PC-9 (cell line): ENCODE measurements at places on chromosomes 3 and 15.

DNA sequence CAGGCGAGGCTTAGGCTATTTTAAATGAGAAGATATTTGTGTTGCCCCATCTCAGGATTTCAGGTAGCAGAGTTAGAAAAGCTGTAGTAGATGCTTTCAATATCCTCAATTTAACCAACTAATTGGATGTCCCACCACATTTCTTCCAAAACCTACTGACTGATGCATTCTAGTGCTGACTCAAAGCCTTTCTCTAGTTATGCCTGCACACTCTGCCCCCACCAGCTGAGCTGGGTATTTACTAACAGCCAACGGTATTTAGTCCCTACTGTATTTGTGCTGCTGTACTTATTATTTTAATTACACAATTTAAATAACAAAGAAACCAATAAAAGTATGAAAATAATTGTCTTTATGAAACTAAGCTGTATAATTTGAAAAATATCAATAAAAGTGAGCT, 139.5 kb downstream of the OSBPL10 start:
- no peak for DNase-seq

DNA sequence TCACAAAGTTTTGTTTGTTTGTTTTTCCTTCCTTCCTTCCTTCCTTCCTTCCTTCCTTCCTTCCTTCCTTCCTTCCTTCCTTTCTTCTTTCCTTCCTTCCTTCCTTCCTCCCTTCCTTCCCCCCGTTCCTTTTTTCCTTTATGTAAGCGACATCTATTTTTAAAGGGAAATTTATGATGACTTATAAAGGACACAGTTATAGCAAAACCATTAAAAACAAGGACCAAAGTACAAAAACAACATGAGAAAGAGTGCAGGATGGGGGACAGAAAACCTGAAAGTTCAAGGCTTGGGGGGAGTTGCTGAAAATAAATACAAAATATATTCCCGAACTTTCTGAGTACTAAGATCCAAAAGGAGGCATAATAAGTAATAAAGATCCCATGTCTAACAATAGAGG, 1.8 kb downstream of the ADGRG7 start:
- DNase-seq, result no peak

DNA sequence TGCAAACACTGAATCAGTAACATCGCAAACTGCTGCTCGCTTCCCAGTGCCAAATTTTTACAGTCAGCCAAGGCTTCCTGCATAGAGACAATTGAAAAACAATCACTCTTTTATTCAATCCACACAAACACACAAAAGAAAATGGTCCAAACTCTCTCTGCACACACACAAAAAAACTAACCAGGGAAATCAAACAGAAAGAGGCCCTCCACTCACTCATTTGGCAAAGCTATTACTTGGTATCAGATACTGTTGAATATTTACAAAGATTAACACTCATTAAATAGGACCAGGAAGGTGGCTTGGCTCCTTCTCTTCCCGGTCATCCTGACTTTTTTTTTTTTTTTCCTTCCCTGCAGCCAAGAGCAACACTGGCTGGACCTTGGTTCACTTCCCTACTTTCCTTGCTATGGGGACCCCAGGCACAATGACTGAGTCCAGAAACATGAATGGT, 62.4 kb upstream of the SPATA12 start:
- no peak for DNase-seq

DNA sequence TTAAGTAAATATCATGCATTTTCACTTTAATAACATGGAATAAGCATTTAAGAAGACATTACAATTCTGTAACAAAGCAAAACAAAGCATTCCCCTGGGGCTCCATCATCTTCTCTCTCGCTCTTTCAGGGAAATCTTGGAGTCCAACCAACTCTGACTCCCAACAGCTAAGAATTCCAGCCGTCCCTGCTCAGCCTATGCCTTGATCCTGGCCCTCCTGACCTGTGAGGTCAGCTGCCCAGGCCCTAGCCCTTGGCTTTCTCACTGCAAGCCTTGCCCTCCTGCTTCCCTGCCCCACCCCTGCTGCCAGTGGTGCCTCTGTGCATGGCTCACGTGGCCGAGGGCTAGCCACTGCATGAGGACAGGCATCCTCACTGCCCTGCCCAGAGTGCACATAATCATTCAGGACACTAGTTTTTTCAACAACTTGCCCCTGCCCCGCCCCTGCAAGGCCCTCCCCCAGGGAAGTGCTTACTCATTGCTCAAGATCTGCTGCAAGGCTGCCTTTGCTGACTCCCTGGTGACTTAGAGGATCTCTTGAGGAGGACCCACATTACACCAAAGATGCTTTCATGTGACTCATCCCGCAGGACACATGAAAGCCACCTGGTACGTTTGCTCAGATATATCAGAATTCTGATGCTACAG, 37.6 kb downstream of the MTMR10 start:
- DNase-seq, result peak; percentile 51

- DNase-seq, result no peak
Observed at GRCh38 chr3:159887168-159887567, 101.5 kb upstream of the IL12A start.

DNA sequence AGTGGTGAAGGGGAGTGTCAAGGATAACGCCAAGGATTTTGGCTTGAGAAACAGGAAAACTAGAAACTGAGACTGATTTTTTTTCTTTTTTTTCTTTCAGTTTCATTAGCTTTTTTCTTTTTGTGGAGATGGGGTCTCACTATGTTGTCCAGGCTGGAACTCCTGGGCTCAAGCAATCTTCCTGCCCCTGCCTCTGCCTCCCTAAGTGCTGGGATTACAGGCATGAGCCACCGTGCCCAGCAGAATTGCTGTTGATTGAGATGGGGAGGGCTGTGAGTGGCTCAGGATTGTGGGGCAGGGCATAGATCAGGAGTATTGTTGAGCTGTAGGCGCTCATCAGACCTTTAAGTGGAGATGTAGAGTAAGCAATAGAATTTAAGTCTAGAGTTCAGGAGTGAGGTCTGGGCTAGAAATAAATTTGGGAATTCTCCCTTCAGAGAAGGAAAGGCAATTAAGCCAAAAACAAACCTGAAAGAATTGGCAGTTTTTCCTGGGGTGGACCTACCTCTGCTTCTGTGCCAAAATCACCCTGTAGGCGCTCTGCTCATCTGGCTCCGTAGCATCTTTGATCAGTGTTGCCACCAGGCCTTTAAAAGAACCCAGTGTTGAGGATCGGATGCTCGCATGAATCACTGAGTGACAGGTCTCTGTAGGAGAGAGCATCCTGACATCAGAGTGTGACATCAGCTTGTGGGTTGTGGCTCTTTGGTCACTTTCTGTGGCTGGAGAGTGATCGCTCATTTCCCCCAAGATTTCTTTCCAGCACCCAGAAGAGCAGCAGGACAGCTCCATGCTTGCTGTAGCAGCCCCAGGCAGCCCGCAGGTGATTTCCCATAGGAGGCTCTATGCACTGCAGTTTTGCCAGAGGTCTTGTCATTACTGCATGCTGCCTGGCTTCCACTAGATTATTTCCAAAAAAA, 15.8 kb downstream of the ABHD17C start:
- no peak for DNase-seq

DNA sequence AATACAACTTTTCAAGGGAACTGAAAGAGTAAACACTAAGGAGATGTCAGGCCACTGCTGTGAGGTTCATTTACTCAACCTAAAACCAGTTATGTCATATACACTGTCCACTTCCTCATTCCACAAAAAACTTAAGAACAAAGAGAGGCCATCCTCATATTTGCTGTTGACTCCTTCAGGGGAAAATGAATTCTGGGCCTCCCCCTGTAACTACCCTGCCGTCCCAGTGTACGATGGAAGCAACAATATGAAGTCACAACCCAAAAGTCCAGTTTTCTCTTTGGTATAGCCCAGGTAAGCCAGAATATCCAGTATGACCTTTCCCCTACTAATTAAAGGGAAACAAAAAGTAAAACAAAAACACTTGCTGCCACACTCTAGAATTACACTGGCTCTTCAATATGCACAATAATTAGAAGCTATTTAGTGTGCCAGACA, 16.2 kb downstream of the CEP152 start:
- peak; percentile 18 for DNase-seq

- DNase-seq, result no peak
Observed at GRCh38 chr3:60542995-60543394, 708.3 kb downstream of the FHIT start.

DNA sequence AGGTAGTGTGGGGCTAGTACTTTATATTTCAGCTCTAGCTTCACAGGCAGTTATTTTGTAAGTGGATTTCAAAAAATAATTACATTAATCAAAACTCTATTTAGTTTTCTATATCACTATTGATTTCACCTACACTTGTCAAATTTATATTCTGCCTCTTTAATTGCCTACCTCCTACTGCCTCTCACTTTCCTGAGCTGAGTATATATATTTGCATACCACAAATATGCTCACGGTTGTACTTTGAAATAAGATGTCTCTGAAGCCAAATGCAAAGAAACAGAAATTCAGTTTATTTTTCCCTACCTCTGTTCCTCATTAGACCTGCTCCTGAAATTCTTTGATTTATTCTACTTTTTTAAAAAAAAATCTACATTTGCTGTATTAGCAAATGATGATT, 309.3 kb upstream of the TGFBR2 start:
- DNase-seq, result no peak

DNA sequence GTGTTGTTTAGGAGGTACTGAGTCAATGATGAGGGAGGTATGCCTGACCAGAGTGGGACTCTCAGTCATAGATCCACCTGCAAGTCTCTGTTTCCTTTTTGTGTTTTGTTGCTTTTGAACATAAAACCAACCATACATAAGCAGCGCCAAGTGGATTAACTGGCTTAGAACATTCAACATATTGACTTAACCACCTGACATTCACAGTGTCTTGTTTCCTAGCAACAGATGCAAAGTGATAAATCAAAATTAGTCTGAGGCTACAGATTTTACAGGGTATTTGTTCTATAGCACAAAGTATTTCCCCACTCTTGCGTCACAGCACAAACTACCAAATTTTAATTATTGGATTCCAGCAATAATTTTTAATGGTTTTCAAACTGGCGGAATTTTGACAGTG, 283.8 kb downstream of the BBX start:
- DNase-seq, result no peak

- DNase-seq, result no peak
Observed at GRCh38 chr3:44208568-44208967, 33.1 kb upstream of the TOPAZ1 start.

DNA sequence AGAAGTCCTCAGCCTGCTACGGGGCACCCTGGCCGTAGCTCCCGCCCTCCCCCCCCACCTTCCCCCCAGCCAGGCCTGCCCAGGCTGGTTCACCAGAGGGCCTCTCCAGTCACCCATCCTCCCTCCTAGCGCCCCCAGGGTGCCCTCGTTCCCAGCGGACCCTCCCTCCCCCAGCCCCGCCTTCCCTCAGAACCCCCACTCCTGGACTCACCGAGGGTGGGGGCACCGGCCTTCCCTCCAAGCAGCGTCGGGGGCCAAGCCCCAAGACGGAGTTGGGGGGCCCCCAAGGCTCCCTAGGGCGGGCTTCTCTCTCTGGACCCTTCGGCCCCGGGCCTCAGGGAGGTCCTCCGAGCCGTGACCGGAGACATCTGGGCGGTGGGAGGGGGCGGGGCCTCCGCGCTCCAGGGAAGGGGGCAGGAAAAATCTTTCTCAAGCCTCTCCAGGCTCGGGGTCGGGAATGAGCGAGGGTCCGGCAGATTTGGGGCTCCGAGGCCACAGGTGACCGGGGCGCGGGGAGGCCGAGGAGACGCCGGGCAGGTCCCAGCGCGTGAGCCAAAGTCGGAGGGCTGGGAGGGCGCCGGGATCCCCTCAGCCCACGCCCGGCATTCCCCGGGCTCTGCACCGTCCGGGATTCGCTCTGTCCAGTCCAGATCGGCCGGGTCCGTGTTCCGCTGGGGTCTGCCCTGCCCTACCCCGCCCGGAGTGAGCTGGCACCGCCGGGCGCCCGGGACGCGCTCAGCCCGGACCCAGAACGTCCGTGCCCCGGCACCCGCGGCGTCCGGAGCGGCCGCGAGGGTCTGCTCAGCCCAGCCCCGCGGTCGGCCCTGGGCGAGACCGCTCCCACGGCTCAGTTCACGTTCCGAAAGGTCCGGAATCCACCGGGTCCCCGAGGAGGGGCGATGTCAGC, 999 bp downstream of the INSYN1 start:
- no peak for DNase-seq
